Glutamatergic neuron (in vitro differentiated cells): ENCODE measurements at places on chromosomes 11 and 22. TPM values are rescaled to one million over a fixed set of nuclear protein-coding genes. Genes with fewer than 3 reads are reported as not detected.

GRCh38 chr11:72760539-72761405, 8.6 kb upstream of the ARAP1 start:
- no peak for DNase-seq
- no peak overlapping the region for H3K4me3 ChIP-seq
- peaks cover 5% of the 10 kb centered on the region for H3K36me3 ChIP-seq
- H3K27ac ChIP-seq = no peak overlapping the region

DNA sequence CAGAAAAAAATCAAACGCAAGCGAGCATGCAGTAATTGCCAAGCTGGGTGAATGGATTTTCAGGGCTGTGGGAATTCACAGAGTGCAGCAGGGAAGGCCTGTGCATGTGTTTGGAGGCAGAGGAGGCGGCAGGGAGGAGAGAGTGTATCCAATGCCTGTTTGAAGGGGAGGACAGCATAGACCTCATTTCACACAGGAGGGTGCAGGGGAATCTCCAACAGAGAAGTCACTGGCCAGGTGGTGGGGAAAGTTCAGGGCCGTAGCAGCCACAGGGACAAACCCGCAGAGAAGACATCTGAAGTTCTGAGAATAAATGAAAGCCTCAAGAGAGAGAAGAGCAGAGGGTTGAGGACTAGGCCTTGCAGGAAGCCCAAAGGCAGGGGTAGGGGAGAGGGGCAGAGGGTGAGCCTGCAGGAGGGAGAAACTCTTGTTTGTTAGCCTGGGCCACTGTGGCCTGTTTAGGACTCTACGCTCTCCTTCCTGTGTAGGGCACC, 19.2 kb upstream of the KDM2A start:
- no peaks in the 10 kb centered on the region for H3K36me3 ChIP-seq
- H3K4me1 ChIP-seq = peaks cover 4% of the 10 kb centered on the region
- H3K4me3 ChIP-seq = no peak overlapping the region
- peaks cover 12% of the 10 kb centered on the region for H3K27me3 ChIP-seq
- no peak overlapping the region for H3K27ac ChIP-seq

PNPLA3 gene
- total RNA-seq = 14.7 TPM

DNA sequence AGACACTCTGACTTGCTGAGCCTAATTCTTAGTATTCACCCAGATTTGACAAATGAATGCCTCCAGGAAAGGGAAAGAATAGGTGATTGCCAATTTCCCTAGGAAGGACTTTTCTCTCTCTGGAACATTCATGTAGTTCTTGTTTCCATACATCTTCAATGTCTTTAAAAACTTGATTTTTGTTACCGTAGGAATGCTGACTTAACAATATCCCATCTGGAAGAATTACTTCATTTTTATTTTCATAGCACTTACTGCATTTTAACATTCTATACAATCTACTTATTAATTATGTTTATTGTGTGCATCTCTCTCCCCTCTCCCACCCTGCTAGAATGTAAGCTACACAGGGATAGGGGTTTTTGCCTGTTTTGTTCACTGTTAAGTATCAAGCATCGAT, 66.6 kb downstream of the SLC5A12 start:
- peaks cover 3% of the 10 kb centered on the region for H3K36me3 ChIP-seq
- H3K27ac ChIP-seq = no peak overlapping the region
- H3K4me3 ChIP-seq = no peak overlapping the region
- H3K27me3 ChIP-seq = no peaks in the 10 kb centered on the region

GRCh38 chr11:40185793-40186192, 1273.7 kb downstream of the LRRC4C start:
- H3K27ac ChIP-seq = no peak overlapping the region
- DNase-seq = no peak
- H3K4me3 ChIP-seq = no peak overlapping the region
- H3K27me3 ChIP-seq = no peaks in the 10 kb centered on the region
- H3K4me1 ChIP-seq = peaks cover 3% of the 10 kb centered on the region

DNA sequence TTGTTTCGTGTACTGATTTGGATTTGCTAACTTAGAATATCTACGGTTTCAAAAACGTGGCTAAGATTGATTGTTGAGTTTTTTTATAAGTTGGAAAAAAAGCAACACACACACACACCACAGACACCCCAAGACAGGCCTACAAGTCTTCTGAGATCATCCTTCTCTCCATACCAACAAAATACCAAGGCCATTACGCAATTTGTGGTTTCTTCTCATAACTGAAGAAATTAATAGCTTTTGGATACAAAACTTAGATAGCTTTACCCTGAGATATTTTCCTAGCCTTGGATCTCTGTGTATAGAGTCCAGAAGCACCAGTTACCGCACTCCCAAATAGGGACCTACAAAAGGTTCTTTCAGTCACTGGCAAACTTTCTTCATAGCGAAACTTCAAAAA, 113.6 kb downstream of the SIK3 start:
- H3K27me3 ChIP-seq = no peaks in the 10 kb centered on the region
- DNase-seq = no peak
- peaks cover 3% of the 10 kb centered on the region for H3K4me1 ChIP-seq
- H3K4me3 ChIP-seq = no peak overlapping the region
- H3K36me3 ChIP-seq = no peaks in the 10 kb centered on the region

- peaks cover 11% of the 10 kb centered on the region for H3K27me3 ChIP-seq
- no peak overlapping the region for H3K4me3 ChIP-seq
- H3K4me1 ChIP-seq = no peaks in the 10 kb centered on the region
- DNase-seq = no peak
- H3K36me3 ChIP-seq = no peaks in the 10 kb centered on the region
Measured at GRCh38 chr11:61028135-61028729, 56.8 kb downstream of the CD6 start.

DNA sequence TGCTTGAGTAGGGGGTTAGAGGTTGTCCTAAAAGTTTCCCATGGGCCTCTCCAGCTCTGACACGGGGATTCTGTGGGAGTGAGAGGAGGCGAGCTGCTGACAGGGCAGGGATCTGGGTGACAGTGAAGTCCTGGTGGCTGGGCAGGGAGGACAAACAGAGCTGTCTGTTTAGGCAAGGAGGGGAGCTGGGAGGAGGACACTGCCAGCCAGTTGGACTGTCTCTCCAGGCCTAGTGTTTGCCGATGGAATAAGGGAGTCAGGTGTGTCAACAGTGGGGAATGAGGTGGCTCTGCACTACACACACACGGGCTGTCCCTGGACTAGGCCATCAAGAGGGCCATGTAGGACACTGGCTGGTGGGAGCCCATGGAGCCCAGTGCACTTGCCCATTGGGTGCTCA, 20.6 kb upstream of the SYT7 start:
- H3K4me1 ChIP-seq = peaks cover 41% of the 10 kb centered on the region
- H3K27ac ChIP-seq = no peak overlapping the region
- no peaks in the 10 kb centered on the region for H3K36me3 ChIP-seq
- H3K4me3 ChIP-seq = no peak overlapping the region
- no peak for DNase-seq

AMOTL1 gene
- 27.6 TPM for total RNA-seq

- H3K27ac ChIP-seq = no peak overlapping the region
- H3K4me3 ChIP-seq = no peak overlapping the region
- DNase-seq = no peak
- peaks cover 25% of the 10 kb centered on the region for H3K36me3 ChIP-seq
- H3K27me3 ChIP-seq = peaks cover 21% of the 10 kb centered on the region
- no peaks in the 10 kb centered on the region for H3K4me1 ChIP-seq
Measured at GRCh38 chr22:48717883-48718817, 1109.5 kb downstream of the BRD1 start.

- no peak overlapping the region for H3K27ac ChIP-seq
- H3K4me1 ChIP-seq = peaks cover 15% of the 10 kb centered on the region
- H3K4me3 ChIP-seq = no peak overlapping the region
- peaks cover 3% of the 10 kb centered on the region for H3K27me3 ChIP-seq
- DNase-seq = no peak
Measured at GRCh38 chr11:9533736-9534473, 39.6 kb upstream of the WEE1 start.

GRCh38 chr11:84780689-84781293, 846.4 kb downstream of the DLG2 start:
- H3K27me3 ChIP-seq = no peaks in the 10 kb centered on the region
- no peak overlapping the region for H3K4me3 ChIP-seq
- no peaks in the 10 kb centered on the region for H3K36me3 ChIP-seq
- no peaks in the 10 kb centered on the region for H3K4me1 ChIP-seq

DNA sequence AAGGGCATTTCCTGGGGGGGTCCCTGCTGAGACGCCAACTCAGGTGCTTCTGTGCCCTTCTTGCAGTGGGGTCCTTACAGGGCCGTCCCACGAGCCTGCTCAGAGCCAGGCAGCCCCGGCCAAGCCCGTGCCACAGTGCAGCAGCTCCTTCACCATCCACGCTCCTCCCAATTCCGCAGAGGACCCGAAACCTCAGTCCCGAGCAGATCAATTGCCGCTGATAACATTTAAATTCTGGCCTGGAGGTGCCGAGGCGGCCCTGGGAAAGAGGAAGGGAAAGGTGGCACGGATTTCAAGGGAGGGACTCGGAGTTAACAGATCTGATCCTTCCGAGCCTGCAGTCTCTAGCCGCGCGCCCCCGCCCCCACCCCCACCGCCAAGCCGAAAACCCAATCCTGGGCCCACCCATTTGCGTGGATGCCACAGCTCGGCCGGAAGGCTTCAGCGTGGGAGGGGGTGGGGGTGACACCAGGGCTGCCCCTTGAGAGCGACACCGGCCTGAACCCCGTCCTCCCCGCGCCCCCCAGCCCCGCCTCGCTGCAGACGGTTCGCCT, 32.3 kb upstream of the JAM3 start:
- peak overlapping the region; percentile 82 for H3K27ac ChIP-seq
- no peaks in the 10 kb centered on the region for H3K36me3 ChIP-seq
- H3K4me3 ChIP-seq = peak overlapping the region; percentile 84
- H3K4me1 ChIP-seq = peaks cover 63% of the 10 kb centered on the region
- DNase-seq = peak; percentile 49
- H3K27me3 ChIP-seq = peaks cover 19% of the 10 kb centered on the region

GRCh38 chr22:38284042-38284402, 11.2 kb upstream of the TMEM184B start:
- no peak for DNase-seq
- no peak overlapping the region for H3K27ac ChIP-seq
- peaks cover 8% of the 10 kb centered on the region for H3K27me3 ChIP-seq
- no peaks in the 10 kb centered on the region for H3K36me3 ChIP-seq
- no peaks in the 10 kb centered on the region for H3K4me1 ChIP-seq

GRCh38 chr22:17795661-17796548, 21.6 kb upstream of the BID start:
- DNase-seq = no peak
- no peak overlapping the region for H3K4me3 ChIP-seq
- peak overlapping the region; percentile 25 for H3K27ac ChIP-seq
- no peaks in the 10 kb centered on the region for H3K36me3 ChIP-seq
- no peaks in the 10 kb centered on the region for H3K27me3 ChIP-seq

DNA sequence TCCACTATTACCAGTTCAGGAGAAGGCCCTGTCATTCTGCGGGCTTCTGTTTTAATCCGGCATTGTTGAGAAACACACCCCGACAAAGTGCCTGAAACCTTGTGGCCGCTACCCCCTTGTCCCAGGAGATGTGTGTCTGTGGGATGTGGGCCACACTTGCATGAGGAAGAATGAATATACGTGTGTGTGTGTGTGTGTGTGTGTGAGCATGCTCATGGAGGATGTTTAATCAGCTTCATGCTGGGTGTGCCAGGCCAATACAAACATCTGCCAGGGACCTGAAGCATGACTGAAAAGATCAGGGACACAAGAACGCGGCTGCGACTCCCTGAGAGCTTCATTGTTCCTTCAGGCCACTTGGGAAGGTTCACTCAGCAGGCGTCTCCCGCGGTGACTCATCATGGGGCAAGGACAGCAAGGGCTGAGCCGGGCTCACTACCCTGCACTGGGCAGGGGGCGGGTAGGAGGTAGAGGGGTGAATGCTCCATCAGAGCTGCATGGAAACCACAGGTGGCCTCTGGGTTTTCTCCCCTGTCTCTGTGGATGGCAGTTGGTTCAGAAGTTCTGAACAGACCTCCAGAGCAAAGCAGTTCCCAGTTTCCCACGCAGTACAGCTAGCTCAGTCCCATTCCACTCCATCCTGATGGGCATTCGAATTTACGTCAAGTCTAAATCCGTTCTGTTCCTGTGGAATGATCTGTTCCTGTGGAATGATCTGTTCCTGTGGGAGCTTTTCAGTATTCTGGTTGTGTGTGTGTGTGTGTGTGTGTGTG, 7.0 kb upstream of the MALAT1 start:
- peaks cover 64% of the 10 kb centered on the region for H3K4me1 ChIP-seq
- H3K4me3 ChIP-seq = peak overlapping the region; percentile 78
- DNase-seq = peak; percentile 52
- peaks cover 18% of the 10 kb centered on the region for H3K27me3 ChIP-seq
- peak overlapping the region; percentile 99 for H3K27ac ChIP-seq

GRCh38 chr11:66843776-66844495, 695 bp downstream of the RCE1 start:
- H3K27ac ChIP-seq = peak overlapping the region; percentile 92
- peaks cover 6% of the 10 kb centered on the region for H3K4me1 ChIP-seq
- peaks cover 12% of the 10 kb centered on the region for H3K27me3 ChIP-seq
- H3K36me3 ChIP-seq = peaks cover 4% of the 10 kb centered on the region

GRCh38 chr11:120675171-120675570, 163.6 kb downstream of the GRIK4 start:
- H3K36me3 ChIP-seq = no peaks in the 10 kb centered on the region
- H3K27ac ChIP-seq = no peak overlapping the region
- peaks cover 2% of the 10 kb centered on the region for H3K4me1 ChIP-seq
- DNase-seq = no peak

DNA sequence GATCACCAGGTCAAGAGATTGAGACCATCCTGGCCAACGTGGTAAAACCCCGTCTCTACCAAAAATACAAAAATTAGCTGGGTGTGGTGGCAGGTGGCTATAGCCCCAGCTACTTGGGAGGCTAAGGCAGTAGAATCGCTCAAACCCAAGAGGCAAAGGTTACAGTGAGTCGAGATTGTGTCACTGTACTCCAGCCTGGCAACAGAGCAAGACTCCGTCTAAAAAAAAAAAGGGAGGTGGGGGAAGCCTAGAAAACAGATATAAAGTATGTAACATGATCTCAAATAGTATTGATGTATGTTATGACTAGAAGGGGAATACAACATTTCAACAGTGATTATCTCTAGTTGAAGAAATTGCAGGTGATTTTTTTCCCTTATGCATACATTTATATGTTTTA, 61.4 kb downstream of the SLC1A2 start:
- H3K36me3 ChIP-seq = no peaks in the 10 kb centered on the region
- no peak for DNase-seq
- H3K4me1 ChIP-seq = peaks cover 4% of the 10 kb centered on the region

DNA sequence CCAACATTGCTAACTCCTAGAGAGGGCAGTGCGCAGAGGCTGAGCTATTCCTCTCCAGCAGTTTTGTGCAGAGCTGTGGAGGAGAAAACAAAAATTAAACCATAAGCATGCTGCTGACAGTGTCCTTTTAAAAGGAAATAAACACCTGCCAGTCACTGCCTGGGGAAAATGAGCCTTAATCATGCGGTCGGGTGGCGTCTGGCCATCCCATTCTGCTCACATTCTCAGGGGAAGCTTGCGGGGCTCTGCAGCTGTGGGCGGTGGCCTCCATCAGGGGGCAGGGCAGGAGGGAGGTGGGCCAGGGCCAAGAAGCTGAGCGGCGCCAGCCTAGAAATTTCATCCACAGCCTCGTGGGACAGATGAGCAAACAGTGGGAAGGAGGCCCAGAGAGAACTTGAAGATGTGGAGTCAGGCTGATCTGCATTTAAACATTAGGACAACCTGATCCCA, 71.0 kb upstream of the TP53I11 start:
- peak; percentile 59 for DNase-seq
- peak overlapping the region; percentile 25 for H3K4me3 ChIP-seq
- peaks cover 1% of the 10 kb centered on the region for H3K27me3 ChIP-seq
- peaks cover 41% of the 10 kb centered on the region for H3K4me1 ChIP-seq
- H3K27ac ChIP-seq = no peak overlapping the region
